Smooth muscle cell of trachea (primary cell): ENCODE measurements at places on chromosomes 7 and 10. TPM values are rescaled to one million over a fixed set of nuclear protein-coding genes. Genes with fewer than 3 reads are reported as not detected.

The MEOX2 gene
- total RNA-seq: 0.83 and 6.1 TPM in 2 replicates

The MBL2 gene
- total RNA-seq: not detected in 2 replicates

The MYOF gene
- 263 and 350 TPM in 2 replicates for total RNA-seq

The HBP1 gene
- 108 and 138 TPM in 2 replicates for total RNA-seq

The KCNH2 gene
- 0.33 TPM in 1 of 2 replicates, not detected in the other for total RNA-seq

The TMEM270 gene
- 0.17 TPM in 1 of 2 replicates, not detected in the other for total RNA-seq

The FBXL13 gene
- total RNA-seq: 0.99 and 1.5 TPM in 2 replicates

The CCDC126 gene
- total RNA-seq: 6.3 and 8.4 TPM in 2 replicates

The OR9A2 gene
- not detected in 2 replicates for total RNA-seq

The ADAP1 gene
- 0.44 and 2.6 TPM in 2 replicates for total RNA-seq

The SSC4D gene
- total RNA-seq: 0.33 and 0.73 TPM in 2 replicates

The RPEL1 gene
- total RNA-seq: under 0.01 and 0.15 TPM in 2 replicates

The STK31 gene
- total RNA-seq: 0.33 TPM in 1 of 2 replicates, not detected in the other

The DDIT4 gene
- total RNA-seq: 267 and 437 TPM in 2 replicates

The ADAM22 gene
- total RNA-seq: 1.0 and 1.5 TPM in 2 replicates

The CALCR gene
- not detected in 2 replicates for total RNA-seq

The ADIRF gene
- total RNA-seq: 159 and 195 TPM in 2 replicates

The GPR158 gene
- total RNA-seq: under 0.01 TPM in 1 of 2 replicates, not detected in the other

The HPS1 gene
- total RNA-seq: 38.0 and 62.9 TPM in 2 replicates

The DYNC1I1 gene
- 0.66 and 1.9 TPM in 2 replicates for total RNA-seq

The VAX1 gene
- not detected in 2 replicates for total RNA-seq

The GSDME gene
- total RNA-seq: 37.7 and 75.3 TPM in 2 replicates

The KNDC1 gene
- 0.73 and 2.3 TPM in 2 replicates for total RNA-seq

The CRHR2 gene
- not detected in 2 replicates for total RNA-seq

The MYO1G gene
- under 0.01 TPM in 1 of 2 replicates, not detected in the other for total RNA-seq

The CRYGN gene
- total RNA-seq: 0.58 and 0.83 TPM in 2 replicates

The KCNMA1 gene
- total RNA-seq: 44.8 and 61.7 TPM in 2 replicates

The JAKMIP3 gene
- total RNA-seq: under 0.01 and 0.17 TPM in 2 replicates

The GHRHR gene
- total RNA-seq: not detected in 2 replicates

The ITGA8 gene
- total RNA-seq: 1.7 and 5.8 TPM in 2 replicates

The AIFM2 gene
- 9.7 and 9.8 TPM in 2 replicates for total RNA-seq
